ENCODE measurements at places on chromosomes 4 and X. TPM values are rescaled to one million over a fixed set of nuclear protein-coding genes. Genes with fewer than 3 reads are reported as not detected.
A peak's percentile ranks its signal among the peaks of the same experiment; 100 is the strongest.

DNA sequence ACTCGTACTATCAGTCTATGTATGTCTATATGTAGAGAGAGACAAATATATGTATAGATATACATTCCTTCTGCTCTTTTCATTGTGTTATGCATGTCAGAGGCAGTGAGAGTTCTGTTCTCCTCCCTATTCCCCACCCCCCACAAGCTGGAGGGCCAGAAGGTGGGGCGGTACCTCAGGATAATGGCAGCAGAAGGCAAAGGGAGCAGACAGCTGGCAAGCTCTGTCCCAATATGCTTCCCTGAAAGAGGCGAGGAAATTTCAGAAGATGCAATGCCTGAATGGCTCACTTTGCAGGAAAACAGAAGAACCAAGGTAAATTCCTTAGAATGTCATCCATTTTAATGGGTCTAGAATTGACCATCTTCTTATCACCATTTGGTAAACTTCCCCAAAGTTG lies 114.4 kb downstream of the NAA11 start:
- DNase-seq, result no peak

PGRMC2 gene
- 68.2 TPM for total RNA-seq

DNA sequence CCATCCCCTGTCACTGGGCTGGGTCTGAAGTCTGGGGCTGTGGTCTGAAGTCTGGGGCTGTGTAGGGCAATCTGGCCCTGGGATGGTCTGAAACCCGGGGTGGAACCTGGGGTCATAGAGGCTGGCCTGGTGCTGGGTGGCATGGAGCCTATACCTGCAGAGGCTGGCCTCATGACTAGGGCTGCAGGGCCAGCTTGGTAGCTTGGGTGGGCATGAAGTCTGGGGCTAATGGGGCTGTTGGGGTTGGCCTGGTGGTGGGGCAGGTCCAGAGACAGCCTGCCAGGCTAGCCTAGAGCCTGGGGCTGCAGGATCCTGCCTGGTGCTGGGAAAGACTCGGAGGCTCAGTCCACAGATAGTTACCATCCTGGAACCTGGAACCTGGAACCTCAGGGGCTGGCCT lies 37.0 kb downstream of the GALNT7 start:
- no peak for DNase-seq

DNA sequence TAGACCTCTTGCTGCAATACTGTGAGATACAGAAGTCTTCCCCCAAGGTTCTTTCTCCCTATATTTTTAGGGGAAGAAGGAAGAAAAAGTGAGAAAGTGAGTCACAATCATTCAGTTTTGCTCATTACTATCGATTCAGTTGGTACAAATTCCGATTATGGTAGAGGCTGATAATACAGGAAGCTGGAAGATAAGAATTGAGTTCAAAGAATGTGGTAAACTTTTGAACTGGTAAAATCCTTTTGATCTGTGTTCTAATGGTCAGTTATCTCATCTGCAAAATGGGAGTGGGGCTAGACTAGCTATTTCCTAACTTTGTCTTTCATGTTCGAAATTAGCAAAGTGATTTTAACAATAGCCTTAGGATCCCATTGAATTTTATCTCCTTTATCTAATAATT lies 101.4 kb upstream of the FAT1 start:
- no peak for DNase-seq

ABLIM2 gene
- total RNA-seq, result 2.6 TPM

DNA sequence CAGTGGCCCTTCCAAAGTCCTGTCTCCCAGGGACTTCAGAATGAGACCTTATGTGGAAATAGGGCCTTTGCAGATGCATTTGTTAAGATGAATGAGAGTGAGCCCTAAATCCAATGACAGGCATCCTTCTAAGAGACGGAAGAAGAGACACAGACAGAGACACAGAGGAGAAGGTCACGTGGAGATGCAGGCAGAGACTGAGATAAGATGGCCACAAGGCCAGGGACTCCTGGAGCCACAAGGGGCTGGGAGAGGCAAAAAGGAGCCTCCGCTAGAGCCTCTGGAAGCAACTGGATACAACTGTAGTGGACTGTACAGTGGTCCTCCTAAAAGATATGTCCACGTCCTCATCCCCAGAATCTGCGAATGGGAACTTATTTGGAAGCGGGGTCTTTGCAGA lies 19.0 kb upstream of the CD99 start:
- no peak for DNase-seq

GRCh38 chr4:38663090-38663800 lies 754 bp upstream of the KLF3 start:
- peak; percentile 65 for DNase-seq

PRR32 gene
- not detected for total RNA-seq

- DNase-seq, result no peak
Observed at GRCh38 chr4:136032391-136032790, 1499.9 kb downstream of the PCDH18 start.

TMEM255A gene
- 0.61 TPM for total RNA-seq

CLNK gene
- total RNA-seq, result not detected

DNA sequence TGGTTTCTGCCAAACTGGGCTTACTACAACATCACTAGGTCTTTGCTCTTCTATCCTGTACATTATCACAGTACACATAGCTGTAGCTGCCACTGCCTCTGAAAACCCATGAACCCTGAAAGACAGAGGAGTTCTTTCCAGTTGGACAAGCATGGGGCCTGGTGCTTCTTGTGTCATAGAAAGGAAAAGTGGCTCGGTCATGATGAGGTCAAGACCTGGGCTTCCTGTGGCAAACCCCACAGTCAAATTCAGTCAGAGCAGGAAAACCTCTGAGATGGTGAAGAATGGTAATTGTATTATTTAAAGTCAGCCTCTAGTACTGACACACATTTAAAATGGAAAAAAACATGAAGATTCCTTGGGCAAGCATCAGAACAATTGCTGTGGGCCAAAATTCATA lies 133.3 kb upstream of the PRPS2 start:
- DNase-seq, result no peak

DNA sequence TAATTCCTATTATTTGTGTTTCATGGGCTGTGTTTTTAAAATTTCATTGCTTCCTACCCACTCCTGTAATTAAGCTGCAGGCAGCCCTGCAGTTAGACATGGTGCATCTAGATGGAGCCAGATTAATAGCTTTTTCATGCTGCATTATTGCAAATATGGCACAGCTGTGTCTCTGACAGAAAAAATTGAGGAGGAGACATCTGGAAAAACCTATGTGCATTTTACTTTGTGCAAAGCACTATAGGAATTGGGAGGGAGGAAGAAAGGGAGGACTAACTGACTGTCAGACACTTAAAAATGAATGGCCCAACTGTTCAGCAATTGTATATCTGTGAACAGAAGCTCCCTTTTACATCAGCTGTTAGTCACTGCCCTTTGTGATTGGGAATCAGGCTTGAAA lies 8.1 kb upstream of the RPGR start:
- no peak for DNase-seq

- no peak for DNase-seq
Observed at GRCh38 chr4:72457158-72457557, 111.9 kb downstream of the ADAMTS3 start.

Measured in WTC11 (cell line).